ENCODE measurements at places on chromosomes 2 and 18.

- DNase-seq = no peak
Observed at GRCh38 chr2:224202281-224202865, 163.3 kb upstream of the SERPINE2 start.

GRCh38 chr2:210022824-210023223 is 20.4 kb downstream of the RPE start:
- no peak for DNase-seq

DNA sequence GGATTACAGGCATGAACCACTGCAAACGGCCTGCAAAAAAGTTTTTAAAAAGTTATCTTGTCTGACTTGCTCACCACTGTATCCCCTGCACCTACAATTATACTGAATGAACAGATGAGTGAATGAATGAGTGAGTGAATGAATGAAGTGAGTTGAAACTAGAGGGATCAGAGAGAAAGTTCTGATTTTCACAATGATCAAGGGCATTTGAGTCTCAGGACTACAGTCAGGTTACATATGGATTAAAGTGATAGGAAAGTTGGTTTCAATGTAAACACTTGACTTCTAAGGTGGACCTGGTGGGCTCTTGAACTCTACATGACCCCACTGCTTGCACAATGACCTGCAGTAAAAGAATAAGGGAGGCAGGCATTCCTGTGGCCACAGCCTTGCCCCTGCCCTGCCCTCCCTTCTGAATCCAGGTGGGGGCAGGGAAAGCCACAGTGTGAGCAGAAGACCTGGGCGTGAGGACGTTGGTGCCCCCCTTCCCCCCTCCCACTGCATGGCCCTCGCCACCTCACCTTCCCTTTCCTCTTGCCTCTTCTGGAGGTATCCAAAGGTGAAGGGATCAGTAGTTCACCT is 10.7 kb downstream of the C2orf80 start:
- no peak for DNase-seq

DNA sequence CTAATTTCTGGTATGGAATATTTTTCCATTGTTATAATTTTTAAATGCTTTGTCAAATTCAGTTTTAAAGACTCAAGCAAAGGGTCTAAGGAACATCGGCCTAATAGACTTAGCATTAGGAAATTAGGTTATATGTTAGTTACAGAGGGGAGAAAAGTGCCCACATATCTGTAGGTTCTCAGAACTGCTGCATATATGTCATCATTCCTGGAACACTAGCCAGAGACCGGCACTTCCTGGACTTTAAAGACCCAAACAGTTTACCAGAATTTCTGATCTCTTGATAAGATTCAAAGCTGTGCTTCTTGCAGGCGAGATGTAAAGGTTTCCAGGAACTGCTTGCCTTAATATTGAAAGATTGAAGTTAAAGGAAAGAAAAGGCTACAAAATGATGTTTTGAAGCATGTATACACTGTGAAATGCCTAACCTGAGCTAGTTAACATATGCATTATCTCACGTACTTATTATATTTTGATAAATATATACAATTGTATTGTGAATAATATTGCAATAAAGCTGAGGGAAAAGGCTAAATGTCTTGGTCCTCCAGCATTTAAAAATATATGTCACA is 993.6 kb downstream of the LRP1B start:
- no peak for DNase-seq

- no peak for DNase-seq
Observed at GRCh38 chr2:200378652-200379290, 72.3 kb downstream of the SPATS2L start.

DNA sequence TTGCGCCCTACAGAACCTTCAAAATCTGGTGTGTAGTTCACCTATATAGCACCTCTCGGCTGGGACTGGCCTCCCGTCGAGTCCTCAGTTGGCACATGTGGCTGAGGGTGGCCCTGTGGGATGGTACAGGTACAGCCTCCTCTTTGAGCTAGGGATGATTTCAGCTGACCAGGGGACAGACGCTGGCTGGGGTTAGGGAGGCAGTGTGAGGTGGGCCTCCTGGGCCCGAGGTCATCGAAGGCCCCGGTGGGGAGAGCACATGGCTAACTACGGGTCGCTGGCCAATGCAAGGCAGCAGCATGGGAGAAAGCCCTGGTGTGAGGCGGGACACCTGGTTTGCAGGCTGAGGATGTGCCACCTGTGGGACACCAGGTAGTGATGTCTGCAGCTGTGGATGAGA is 304.8 kb downstream of the GBX2 start:
- DNase-seq = no peak

DNA sequence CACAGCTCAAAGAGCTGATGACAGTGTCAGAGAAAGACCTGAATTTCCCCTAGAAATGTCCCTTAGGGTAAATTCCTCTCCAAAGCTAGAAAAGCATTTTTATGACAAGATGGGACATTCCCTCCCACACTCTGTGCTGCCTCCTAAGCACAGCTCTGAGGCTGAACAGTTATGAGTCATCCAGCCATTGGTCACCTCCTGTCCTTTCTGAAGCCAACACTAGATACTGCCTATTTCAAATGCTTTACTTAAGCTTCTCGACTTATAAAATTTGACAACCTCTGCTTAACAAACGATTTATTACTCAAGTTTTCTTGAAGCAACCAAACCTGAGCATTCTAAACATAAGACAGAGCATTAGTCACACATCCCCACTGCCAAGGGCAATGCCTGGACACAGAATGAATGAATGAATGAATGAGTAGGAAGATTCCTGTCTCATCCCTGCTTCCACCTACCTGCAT is 35.4 kb downstream of the B4GALT6 start:
- peak; percentile 50 for DNase-seq

DNA sequence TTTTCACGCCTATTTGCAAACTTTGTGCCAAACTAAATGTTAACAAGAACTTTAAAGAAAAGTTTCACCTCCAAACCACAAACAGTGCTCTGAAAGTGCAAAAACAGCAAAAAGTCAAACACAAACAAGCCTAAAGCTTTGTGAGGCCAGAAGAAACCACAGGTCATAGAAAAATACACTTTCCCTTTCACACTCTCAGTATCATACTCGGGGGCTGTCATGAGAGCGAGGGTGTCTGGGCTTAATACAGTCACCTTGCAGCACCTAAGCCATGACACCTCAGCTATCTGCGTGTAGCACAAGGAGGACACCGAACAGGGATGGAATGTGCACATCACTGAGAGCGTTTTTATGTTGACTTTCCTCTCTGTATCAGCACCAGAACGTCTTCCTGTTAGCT is 26.6 kb upstream of the SEH1L start:
- peak; percentile 54 for DNase-seq

DNA sequence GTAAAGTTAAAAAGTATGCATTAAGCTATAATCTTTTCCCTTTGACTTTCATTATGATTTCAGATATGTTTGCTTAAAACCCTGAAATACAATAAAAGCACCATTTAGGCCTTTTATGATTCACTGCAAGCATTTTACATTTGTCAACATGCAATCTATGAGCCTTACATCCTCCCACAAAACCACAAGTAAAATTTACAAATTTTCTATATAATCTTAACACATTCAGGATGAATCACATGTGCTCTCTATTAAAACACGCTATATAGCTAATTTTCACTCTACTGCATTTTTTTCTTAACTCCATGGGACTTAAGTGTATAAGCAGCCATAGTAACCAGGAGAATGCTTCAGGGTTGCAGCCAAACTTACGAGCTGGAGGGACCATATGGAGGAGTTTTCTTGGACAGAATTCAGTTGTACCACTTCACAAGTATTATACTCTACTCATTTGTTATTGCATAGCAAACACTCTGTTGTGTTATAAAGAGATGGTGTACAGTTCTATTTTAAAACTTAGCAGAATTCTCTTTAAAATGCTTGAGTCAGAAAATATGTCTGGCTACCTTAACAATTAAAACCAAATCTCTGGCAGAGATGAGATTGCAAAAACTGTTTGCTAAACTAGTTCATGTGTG is 293.2 kb downstream of the ALK start:
- no peak for DNase-seq

DNA sequence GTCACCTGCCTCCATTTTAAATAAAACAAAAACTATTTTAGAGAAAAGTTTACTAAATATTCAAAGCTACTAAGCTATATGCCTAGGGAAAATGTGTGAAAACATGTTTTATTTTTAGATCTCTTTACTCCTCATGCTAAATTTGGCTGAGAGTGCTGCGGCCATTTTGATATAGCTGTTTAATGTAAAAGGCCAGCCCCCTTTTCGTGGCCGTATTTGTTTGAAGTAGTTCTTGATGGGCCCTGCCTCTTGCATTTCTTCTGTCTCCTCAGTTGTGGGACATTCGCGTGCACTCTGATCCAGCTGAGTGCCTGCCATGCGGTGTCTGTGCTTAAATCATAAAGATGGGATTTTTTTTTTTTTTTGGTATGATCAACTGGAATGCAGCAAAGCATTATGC is 64.0 kb downstream of the ZNF407 start:
- DNase-seq = no peak

GRCh38 chr2:84687498-84688149 is 171.3 kb downstream of the DNAH6 start:
- DNase-seq = no peak

DNA sequence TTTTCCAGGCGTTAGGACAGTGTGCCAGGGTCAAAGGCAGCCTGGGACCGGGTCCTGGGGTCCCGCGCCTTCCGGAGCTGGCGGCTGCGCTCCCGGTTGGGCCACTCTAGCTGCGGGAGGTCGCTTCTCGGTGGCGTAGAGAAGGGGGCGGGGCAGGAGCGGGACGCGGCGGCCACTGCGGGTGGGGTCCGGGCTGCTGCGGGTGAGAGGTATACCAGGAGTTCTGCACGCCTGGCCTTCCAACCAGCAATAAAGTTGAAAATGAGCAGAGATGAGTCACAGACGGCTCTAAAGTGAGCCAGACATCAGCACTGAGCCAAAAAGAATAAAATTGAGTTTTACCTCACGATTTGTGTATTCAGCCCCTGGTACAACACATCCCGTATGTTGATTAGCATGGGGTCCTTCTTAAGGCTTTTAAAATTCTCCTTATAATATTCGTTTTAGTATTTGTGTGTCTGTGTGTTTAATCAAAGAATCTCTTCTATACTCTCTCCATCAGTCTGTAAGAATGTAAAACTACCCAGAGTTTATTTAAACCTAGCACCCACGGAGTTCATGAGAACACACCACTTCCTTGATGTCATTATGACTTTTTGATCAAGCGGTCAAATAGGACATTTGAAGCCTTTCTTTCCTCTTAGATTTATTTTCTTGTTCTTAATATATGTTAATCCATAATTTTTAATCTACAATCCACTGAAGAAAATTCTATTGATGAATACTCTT is at the start of gene C1GALT1C1L:
Gene C1GALT1C1L, minus strand, starts transcription at position 108 of the 729 bp plus-strand sequence. Its CDS starts 107 bp downstream, at position 1.
- DNase-seq = no peak

Data from GM20000 (cell line).